NCI-H2029 treated with DMSO at 0.1 percent for 48 hours (cell line): ENCODE measurements at places on chromosomes 3 and 15.

GRCh38 chr15:70140543-70141375 lies 43.0 kb upstream of the TLE3 start:
- DNase-seq = no peak

DNA sequence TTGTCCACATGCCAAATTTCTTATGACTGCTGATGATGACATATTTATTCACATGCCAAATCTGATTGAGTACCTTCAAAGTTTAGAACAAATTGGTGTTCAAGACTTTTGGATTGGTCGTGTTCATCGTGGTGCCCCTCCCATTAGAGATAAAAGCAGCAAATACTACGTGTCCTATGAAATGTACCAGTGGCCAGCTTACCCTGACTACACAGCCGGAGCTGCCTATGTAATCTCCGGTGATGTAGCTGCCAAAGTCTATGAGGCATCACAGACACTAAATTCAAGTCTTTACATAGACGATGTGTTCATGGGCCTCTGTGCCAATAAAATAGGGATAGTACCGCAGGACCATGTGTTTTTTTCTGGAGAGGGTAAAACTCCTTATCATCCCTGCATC lies 17.3 kb downstream of the B3GNT5 start:
- no peak for DNase-seq

DNA sequence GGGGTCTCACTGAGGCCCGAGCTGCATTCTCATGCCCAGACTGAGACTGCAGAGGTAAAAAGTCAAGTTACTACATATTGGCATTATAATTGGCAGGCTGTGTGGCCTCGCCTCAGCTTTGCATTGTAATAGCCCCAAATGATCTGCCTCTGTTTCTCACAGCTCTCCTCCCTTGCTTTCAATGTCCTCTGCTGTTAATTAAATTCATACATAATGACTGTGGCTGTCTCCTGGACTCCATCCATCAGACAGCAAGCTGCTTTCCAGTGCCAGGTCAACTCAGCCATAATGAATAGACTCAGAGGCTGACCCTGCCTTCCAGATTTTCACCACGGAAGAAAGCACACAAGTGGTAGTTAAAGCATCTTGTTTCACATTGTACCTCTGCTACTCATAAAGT lies 7.6 kb upstream of the RTP4 start:
- no peak for DNase-seq

GRCh38 chr3:183489455-183490210 lies 61.2 kb upstream of the MCF2L2 start:
- no peak for DNase-seq

- DNase-seq = no peak
Measured at GRCh38 chr3:35772381-35773015, 133.2 kb downstream of the ARPP21 start.

DNA sequence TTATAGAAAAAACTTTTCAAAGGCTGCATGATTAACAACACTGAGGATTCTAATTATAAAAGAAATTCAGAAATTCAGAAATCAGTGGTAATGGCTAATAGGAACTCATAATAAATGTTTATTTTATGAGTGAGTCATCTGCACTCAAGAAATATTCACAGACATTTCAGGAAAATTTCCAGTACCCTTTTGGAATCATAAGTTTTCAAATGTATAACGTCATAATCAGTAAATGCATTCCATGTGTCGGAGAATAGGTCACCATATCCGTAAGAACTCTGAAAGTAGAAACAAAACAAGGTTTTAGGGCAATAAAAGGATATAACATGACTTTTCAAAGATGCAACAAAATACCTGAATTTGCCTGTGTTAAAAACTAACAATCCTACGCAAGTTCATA lies 24.7 kb downstream of the EOGT start:
- DNase-seq = no peak

- DNase-seq = no peak
Measured at GRCh38 chr15:65377976-65378366, at the start of gene IGDCC3. Gene IGDCC3, minus strand, starts transcription at chr15:65378002. Its CDS starts 214 bp downstream, at chr15:65377788.

- DNase-seq = no peak
Measured at GRCh38 chr3:171976526-171976925, 62.9 kb upstream of the FNDC3B start.

GRCh38 chr3:154100556-154100955 lies 20.6 kb upstream of the ARHGEF26 start:
- no peak for DNase-seq

DNA sequence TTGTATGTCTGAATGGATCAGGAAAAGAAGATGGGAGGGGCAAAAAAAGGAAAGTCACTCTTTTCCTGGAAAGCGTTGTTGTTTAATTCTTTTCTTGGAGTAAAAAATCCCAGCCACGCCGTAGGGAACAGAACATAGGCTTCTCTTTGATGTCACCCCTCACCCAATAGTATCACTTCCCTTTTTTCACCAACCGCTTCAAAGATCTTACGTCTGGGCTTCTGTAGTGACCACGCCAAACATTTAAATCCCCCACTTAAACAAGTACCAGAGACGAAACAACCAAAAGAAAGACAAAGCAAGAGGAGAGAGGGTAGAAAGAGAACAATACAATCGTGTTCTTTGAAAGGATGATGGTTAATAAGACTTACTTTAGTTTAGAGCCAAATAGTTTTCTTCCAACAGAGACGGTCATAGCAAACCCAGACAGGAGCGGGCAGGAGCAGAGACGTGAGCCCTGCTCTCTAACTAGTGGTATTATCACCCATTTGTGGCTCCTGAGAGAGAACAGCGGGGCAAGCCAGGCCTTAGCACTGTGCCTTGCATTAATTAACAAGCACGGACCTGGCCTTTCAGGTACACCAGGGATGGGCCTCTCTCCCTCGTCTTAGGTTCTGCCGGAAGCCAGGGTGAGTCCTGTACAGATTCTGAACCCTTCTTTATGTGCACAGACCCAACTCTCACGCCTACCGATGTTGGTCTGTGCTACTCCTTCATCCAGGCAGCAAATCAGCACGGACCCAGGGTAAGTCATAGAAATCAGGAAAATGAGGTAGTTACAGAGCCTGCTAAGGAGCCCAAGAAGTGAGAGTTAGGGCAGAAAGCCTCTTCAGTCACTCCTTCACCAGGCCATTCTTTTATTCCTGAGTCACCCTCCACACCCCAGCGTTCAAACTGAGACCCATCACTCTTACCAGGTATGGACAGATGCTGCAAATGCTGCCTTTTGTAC lies 28.2 kb upstream of the BCL6 start:
- no peak for DNase-seq

GRCh38 chr15:98413933-98414546 lies 234.3 kb upstream of the IGF1R start:
- DNase-seq = no peak

- no peak for DNase-seq
Measured at GRCh38 chr3:169058681-169059080, 604.8 kb downstream of the MECOM start.

DNA sequence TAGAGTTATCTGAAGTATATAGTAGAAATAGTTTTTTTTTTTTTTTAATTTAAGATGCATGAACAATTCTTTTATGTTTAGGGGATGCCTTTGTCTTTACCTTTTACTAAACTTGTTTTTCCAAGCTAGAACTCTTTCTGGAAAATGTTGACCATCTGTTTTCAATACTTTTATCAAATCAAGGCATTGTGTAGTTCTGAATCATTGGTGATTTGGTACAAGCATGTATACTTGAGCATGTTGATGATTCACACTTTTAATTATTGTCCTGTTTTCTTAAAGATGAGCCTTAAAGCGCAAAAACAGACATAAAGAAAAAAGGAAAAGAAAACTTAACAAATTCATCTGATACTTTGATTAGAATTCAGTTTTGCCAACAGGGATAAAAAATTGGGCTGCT lies 28.3 kb downstream of the PDCD6IP start:
- DNase-seq = no peak

GRCh38 chr15:78079298-78080087 lies 2.0 kb upstream of the TBC1D2B start:
- DNase-seq = no peak

DNA sequence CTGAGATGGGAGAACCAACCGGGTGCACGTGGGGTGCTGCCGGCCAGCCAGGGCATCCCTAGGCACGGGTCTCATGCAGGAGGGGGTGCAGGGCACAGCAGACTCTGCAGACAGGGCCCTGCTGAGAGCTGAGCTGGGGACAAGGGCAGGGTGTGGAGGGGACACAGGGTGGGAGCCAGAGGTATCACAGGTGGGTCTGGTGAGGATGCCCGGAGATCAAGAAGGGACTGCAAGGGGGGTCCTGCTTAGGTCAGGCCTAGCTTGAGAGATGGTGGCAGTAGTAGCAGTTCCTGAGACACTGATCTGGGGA lies 39.5 kb upstream of the PRR23E start:
- DNase-seq = no peak

GRCh38 chr3:30042274-30042859 lies 564.0 kb upstream of the TGFBR2 start:
- DNase-seq = peak; percentile 35

DNA sequence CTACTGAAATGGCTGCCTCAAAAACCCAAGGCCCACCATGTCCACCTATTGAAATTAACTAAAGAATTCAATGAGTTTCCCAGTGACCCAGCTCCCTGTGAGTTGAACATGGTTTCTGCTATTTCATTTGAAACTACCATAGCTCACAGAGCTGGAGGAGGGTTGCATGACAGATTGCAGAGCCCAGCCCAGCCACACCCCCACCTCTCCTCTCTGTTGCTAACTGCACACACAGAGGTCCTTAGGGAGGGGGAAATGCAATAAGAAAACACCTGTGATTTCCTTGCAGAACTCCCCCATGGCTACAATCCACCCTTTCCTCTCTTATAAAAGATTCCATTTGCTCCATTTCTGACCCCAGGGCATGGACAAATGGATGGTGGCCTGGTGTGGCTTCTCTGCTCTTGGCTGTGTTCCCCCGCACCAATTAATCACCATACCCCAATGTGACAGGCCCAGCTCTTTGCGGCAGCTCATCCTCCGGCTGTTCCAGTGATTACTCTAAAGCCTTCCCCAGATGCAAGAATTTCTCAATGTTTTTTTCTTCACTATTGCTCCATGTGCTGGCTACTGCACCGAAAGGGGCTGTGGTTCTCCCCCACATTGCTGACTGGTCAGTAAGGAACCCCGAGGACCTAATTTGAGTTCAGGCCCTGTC lies 208.4 kb upstream of the KBTBD8 start:
- DNase-seq = no peak

DNA sequence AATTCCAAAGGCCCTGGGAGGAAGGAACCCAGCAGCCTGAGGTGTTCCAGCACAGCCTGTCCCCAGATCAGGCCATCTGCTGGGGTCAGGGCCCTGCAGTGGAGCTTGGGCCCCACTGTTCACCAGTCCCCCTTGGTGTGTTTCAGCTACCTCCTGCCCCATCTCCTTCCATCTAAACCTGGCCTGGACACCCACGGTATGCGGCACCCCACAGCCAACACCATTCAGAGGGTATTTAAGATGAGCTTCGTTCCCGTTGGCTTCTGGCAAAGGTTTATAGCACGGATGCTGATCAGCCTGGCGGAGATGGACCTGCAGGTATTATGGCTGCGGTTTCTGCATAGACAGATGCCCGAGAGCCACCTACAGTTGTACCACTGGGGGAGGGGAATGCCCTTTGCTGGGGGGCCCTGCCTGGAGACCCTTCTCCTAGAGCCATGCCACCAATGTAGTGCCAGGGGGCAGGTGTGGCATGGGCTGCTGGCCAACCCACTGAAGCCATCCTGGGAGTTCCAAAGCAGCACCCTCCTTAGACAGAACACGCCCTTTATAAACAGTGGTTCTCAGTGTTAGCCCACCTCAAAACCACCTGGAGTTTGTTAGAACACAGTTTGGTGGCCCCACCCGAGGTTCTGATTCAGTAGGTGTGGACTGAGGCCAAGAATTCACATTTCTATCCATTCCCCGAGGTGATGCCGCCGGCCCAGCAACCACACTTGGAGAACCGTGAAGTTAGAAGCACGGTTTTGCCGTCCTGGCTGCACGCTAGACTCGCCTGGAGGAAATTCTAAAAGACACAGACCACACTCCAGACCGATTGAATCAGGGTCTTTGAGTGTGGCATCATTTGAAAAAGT lies 126.9 kb downstream of the LRRK1 start:
- DNase-seq = no peak

DNA sequence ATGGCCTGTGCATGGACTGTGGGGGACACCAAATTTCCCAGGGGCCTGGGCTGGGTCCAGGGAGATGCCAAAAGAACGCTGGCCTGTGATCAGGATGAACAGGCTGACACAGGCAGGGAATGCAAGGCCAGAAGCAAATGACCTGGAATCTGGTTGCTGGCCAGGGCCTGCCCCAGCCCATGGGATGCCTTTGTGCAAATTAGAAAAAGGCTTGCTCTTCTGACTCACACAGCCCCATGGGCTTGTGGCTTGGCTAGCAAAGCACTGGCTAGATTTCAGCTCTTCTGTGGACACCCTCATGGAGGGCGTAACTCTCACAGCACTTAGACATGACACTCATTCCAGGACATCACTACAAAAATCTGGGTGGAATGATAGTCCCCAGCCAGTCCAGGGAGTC lies 356.0 kb downstream of the SHQ1 start:
- DNase-seq = no peak

GRCh38 chr3:71062952-71063772 lies 520.4 kb downstream of the FOXP1 start:
- DNase-seq = no peak

DNA sequence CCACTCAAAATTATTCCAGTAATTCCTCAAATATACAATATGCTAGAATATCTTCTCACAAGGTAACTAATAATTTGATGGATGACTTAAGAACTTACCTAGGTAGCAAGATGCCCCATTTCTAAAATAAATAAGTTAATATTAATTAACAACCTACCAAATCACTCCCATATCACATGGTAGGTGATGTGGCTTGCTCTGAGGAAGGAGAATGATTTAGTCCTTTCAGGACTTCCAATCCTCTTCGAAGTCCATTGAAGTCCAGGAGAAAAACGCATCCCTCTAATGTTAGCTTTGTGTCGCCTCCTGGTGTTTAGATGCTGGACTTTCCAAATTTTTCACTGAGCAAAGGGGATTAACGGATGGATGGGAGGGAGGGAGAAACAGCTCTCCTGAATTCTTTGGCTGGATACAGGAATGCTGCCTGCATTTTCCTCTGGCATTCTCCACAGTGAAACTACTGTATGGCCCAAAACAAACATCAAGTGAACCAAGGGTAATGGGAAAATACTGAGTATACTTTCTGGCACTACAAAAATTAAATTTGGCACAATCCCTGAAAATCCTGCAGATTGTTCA lies 58.6 kb downstream of the PRICKLE2 start:
- DNase-seq = no peak

GRCh38 chr3:187919544-187919943 lies 174.3 kb upstream of the BCL6 start:
- no peak for DNase-seq

- DNase-seq = no peak
Measured at GRCh38 chr3:46006238-46007032, 10.8 kb upstream of the FYCO1 start.

GRCh38 chr3:172914854-172915253 lies 164.3 kb downstream of the ECT2 start:
- DNase-seq = no peak

DNA sequence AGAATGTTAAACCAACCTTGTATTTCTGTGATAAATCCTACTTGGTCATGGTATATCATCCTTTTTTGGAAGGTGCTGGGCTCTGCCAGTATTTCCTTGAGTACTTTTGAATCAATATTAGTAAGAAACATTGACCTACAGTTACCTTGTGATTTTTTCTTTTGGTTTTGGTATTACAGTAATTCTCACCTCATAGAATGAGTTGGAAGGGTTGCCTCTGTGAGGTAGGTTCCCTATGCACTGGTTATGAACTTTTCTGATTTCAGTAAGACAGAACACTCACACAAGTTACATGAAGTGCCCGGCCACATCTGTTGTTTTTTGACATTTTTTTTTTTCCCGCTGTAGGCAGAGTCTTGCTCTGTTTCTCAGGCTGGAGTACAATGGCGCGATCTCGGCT lies 20.0 kb downstream of the PCCB start:
- DNase-seq = no peak
